ENCODE measurements at places on chromosomes 13 and 19. TPM values are rescaled to one million over a fixed set of nuclear protein-coding genes. Genes with fewer than 3 reads are reported as not detected.

GRCh38 chr19:16327501-16327900 is 2.9 kb downstream of the KLF2 start:
- no peak for DNase-seq

HS6ST3 gene
- total RNA-seq: not detected

DNA sequence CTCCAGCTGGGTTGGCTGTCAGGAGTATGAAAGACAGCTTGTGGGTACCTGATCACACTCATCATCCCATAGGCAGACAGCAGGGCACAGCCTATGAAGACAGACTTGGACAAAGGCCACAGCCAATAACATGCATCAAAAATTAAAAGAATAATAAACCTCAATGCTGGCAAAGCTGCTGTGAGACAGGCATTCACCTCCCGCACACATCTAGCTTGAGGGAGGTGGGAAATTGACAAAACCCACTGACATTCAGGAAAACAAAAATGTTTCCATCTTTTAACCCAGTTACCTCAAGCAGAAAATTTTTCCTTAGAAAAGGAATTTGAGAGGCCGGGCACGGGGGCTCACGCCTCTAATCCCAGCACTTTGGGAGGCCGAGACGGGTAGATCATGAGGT is 14.4 kb downstream of the IL12RB1 start:
- DNase-seq: no peak

CALR3 gene
- total RNA-seq: not detected

CABP5 gene
- total RNA-seq: not detected

DNA sequence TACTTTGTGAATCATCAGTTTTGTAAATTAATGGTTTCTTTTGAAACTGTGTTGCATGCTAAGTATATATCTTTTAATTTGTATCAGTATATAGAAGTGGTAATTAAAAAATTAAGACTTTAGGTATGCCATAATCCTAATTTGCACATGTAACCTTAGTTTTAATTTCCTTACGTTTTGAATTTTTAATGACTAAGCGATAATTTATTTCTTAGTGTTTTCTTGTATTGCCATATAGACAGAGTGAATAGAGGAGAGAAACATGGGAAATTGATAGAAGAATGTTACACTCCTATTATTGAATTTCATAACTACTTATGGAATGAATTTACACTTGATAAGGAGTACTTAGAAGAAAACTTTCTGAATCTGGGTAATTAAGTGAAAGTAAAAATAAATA is 29.5 kb downstream of the LPAR6 start:
- DNase-seq: no peak

DNA sequence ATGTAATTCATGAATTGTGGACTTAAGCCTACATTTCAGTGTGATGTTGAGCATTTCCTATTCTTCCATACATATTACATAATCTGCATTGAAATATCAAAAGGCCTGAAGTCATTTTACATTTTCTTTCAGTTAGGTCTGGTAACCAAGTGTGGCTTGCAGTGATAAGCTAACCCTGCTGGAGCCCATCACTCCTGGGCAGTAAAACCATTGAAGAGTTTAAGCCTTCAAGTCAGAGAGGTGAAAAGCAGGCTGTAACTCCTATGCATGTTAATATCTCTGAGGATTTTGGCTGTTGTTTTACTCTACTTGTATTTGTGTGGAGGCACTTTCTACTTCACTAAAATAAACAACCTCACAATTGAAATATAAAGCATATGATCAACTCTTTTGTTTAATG is 248.8 kb downstream of the SLITRK5 start:
- DNase-seq: no peak

FCGBP gene
- 5.8 TPM for total RNA-seq

DNA sequence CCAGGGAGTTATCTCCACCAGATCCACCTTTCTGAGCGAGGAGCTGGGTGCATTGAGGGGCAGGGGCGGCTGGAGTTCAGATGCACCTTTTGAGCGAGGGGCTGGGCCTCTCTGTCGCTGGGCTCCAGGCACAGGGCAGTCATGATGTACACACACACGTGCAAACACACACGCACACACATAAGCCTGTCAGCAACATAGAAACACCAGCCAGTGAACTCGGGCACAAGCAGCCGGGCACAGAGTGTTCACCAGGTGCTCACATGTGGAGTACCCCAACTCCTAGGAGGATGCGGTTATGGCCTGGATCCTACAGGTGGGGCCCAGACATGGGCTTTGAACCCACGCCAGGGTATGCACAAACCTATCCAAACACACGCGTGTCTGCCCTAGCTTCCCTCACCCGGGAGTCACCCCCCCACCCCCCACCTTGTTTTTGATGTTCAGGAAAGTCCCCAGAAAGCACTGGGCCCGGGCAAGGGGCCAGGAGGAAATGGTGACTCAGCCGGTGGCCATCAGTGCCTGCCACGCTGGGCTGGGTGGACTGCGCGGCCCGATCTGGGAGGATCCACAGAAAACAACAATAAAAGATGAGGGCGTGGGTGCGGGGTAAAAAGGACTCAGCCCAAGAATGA is 13.3 kb downstream of the ARRDC2 start:
- peak; percentile 68 for DNase-seq

KCNC3 gene
- total RNA-seq: 9.4 TPM

DNA sequence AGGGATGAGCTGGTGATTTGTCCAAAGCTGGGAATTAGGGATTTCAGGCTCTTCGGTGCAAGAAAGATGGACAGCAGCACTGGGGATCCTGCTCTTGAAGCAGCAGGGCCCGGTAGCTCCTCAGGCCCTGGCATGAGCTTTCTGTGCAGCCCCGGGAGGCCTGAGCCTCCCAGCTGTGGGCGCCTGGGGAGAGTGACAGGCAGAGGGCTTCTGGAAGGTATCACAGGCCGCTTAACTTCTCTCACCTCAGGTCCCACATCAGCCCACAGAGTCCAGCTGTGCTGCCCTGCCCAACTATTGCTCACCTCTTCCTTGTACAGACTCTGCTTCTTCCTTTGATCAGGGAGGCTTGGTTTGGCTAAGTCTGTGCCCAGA is 14.6 kb upstream of the ZNF536 start:
- no peak for DNase-seq

NRTN gene
- total RNA-seq: 3.5 TPM

- no peak for DNase-seq
Observed at GRCh38 chr19:37593996-37594303, 642 bp downstream of the ZNF571 start.

- no peak for DNase-seq
Observed at GRCh38 chr13:23899555-23899954, 2.3 kb upstream of the C1QTNF9B start.

GRK1 gene
- not detected for total RNA-seq

DNA sequence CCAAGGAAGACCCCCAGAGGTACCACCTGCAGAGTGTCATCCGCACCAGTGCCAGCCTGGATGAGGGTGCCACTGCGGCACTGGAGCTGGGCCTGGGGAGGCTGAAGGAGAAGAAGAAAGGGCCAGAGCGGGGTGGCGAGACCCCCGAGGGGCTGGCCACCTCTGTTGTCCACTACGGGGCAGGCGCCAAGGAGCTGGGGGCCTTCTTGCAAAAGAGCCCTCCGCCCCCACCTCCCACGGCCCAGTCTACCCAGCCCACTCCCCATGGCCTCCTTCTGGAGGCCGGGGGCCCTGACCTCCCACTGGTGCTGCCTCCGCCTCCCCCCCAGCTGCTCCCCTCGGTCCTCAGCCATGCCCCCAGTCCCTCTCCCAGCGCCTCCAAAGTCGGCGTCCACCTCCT is 5.4 kb downstream of the PRR12 start:
- DNase-seq: no peak

CBY2 gene
- not detected for total RNA-seq

FCAR gene
- not detected for total RNA-seq

GRCh38 chr13:44421853-44422525 is 48.4 kb downstream of the SERP2 start:
- DNase-seq: no peak

DNA sequence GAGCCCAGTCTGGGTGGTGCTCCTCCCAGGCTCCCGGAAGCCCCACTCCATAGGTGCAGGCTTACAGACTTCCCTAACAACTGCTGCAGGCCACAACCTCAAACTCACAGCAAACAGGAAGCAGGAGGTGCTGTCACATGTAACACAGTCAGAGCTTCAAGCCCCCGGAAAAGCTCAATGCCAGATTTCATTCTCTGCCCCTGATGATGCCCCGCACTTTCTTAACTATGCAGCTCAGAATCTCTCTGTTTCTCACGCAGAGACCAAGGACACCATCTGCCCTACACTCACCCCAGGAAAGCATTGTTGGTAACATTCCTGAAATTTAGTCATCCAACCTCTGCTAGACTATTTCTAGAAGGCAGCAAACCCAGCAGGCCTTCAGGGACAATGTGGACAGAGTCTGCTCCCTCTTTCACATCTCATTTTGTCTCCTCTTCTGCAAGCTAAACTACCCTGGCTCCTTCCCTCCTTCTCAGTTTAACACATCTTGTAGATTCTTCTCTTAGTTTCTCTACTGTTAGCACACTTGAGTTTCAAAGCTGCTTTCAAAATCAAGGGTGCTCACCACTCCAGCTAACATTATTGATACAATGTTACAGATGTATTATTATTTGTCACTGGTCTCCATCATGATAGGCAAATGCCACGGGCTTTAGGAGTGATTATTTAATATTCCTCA is 162.5 kb downstream of the KCTD12 start:
- no peak for DNase-seq

DNA sequence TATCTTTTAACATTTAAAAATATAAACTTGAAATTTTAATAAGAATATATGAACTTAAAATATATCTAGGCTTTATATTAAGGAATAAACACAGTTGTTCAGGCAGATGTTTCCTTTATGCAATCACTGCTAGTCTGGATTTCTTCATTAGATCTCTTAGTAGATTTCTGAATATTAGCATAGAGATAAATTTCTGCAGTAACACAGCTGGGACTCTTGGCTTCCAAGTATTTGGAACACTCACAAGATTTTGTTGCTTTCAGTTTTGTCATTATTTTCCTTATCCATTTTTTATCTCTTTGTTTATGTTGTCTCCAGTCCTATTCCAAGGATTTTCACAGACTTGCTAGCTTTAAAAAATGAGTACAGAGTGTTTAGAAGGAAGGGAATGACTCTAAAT is 857.1 kb downstream of the GPC5 start:
- DNase-seq: no peak

DNA sequence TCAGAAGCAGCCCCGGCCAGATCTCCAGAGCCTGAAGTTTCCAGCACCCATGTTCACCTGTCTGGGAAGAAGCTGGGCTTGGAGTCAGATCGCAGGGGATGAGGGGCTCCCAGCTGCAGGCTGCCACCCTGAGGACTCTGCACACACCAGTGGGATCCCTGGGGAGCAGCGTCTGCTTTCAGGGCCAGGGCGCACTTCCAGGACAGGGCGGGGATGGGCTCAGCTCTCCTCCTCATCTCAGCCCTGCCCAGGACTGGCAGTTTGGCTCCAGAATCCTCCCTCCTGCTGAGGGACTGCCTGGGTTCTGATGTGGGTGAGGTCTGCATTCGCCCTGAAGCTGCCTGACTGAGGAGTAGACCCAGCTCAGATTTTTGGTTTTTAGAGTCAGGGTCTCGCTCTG is 3.5 kb downstream of the SLC7A9 start:
- no peak for DNase-seq

DNA sequence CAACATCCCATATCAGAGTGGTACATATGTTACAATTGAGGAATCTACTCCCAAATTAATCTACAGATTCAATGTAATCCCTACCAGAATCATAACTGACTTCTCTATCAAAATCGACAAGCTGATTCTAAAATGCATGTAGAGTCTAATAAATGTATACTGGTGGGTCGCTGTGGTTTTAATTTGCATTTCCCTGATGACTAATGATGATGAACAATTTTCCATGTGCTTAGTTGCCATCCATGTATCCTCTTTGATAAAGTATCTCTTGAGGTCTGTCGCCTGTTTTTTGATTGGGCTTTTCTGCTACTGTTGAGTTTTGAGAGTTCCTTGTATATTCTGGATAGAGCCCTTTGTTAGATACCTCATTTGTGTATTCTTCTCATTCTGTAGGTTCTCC is 43.8 kb downstream of the KLF12 start:
- DNase-seq: no peak

DNA sequence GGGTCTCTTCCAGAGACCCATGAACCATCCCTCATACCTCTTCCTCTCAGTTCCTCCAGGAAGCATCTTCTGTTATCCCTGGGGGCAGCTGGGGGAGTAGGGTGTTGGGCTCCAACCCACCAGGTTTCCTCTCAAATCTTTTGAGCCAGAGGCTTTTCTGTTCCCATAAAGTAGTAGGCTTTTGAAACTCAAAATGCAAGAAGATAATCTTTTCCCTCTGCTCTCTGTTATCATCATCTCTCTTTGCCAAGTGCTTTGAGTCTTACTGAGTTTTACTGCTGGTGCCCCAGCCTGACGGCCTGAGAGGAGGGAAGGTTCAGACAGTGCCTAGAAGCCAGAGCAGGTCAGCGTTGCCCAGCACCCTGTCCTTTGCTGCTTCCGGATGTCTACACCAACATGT is 157.2 kb downstream of the B3GLCT start:
- DNase-seq: no peak

GRCh38 chr13:25630329-25630900 is 258.6 kb downstream of the ATP8A2 start:
- no peak for DNase-seq

DNA sequence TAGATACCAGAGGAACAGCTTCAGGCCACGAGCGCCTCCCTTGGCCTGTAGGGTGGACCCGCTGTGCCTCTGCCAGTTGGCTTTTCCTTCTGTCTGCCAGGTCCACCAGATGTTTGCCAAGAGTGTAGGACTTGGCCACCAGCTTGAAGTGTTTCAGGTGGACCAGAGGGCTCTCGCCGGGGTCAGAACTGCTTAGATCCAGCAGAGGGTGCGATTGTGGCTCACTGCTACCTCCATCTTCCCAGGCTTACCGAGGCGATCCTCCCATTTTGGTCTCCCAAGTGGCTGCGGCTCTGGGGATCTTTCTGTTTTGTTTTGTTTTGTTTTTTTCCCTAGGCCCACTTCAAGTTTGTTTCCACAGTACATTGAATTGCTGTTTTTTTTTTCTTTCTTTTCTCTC is 23.0 kb upstream of the ZNF730 start:
- no peak for DNase-seq

NKPD1 gene
- 0.37 TPM for total RNA-seq

GRCh38 chr19:11435833-11436313 is 438 bp downstream of the PRKCSH start:
- DNase-seq: no peak

DNA sequence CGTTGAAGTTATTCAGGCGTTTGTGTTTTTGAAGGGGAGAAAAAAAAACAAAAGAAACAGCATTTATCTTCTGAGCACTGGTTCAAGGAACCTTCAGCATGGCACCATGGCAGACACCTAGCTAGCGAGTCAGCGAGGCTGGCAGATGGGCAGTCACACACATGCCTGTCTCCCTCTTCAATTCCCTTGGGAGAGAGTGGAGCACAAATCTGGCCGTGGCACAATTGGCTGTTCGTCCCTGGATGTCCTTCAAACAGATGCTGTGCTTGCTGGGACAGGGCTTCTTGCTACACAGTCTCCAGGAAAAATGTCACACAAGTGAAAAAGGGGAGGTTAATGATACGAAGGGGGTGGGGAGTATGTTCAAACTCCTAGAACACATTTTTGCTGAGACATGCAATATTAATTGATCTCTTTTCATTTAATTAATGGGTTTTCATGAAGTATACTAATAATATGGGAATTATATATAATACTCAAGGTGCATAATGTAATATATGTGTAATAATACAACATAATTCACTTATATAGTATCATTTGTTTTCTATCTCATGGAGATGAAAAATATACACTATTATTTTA is 1674.5 kb upstream of the SLC10A2 start:
- DNase-seq: no peak
